ENCODE measurements at places on chromosomes 6 and 20.
A peak's percentile ranks its signal among the peaks of the same experiment; 100 is the strongest.

- H3K36me3 ChIP-seq, result no peaks in the 10 kb centered on the region
- no peak overlapping the region for H3K27ac ChIP-seq
- H3K4me1 ChIP-seq, result no peaks in the 10 kb centered on the region
- DNase-seq, result no peak
- H3K27me3 ChIP-seq, result no peaks in the 10 kb centered on the region
These were observed 130.9 kb upstream of the DEFB112 start for GRCh38 chr6:50180646-50181045.

- H3K4me1 ChIP-seq, result no peaks in the 10 kb centered on the region
- DNase-seq, result no peak
- H3K4me3 ChIP-seq, result no peak overlapping the region
- H3K27ac ChIP-seq, result no peak overlapping the region
- peaks cover 7% of the 10 kb centered on the region for H3K27me3 ChIP-seq
These were observed 233.6 kb downstream of the TTLL2 start for GRCh38 chr6:167558246-167559177.

DNA sequence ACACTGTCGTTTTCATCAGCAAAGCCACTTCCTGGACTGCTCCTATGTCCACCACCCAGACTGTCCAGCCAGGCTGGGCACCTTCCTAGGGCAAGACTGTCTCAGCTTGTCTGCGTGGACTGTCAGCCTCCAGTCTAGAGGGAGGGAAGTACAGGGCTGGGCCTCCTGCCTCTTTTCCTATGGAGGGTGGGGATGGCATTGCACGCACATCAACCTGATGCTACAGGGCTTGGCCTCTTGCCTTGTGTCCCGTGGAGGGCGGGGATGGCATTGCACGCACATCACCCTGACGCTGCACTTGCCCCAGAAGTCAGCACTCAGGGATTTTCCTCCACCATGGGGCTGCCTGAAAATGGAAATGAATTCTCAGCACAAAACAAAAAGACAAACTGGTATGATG, 304.2 kb upstream of the CDH4 start:
- H3K36me3 ChIP-seq, result no peaks in the 10 kb centered on the region
- H3K4me1 ChIP-seq, result no peaks in the 10 kb centered on the region
- H3K27ac ChIP-seq, result no peak overlapping the region

DNA sequence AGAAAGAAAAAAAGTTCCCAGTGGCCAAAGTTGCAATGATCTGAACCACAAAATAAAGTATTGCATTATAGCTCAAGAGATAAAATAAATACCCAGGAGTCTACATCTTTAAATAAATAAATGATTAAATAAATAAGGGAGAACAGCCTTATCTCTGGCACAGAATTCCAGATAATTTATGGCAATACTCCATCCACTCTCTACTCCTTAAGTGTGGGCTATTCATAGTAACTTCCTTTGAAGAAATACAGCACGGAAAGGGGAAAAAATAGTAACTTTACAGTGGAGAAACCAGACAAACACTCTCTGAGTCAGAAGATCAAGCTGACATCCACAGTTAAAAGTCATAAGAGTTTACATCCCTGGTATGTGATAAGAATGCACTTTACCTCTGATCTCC, 11.6 kb downstream of the AURKA start:
- no peak for DNase-seq
- peaks cover 18% of the 10 kb centered on the region for H3K4me1 ChIP-seq

DNA sequence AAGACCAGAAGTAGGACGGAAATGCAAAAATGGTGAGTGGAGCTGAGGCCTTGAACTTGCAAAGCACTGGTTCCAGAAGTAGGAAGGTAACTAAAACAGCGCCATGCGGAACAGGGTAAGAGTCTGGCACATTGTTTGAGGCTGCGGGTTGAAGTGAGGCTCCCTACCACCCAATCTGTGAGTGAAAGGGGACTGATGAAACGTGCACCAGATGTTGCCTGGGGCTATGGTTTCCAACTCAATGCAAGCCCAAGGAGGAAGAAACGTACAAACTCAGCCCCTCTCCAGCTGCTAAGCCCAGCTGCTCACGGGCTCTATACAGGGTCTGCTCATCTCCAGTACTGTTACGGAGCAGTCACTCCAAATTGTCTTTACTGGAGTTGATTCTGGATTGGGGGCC, 68.7 kb upstream of the KCNK16 start:
- H3K4me1 ChIP-seq, result no peaks in the 10 kb centered on the region
- no peak overlapping the region for H3K27ac ChIP-seq
- peaks cover 7% of the 10 kb centered on the region for H3K27me3 ChIP-seq
- no peaks in the 10 kb centered on the region for H3K36me3 ChIP-seq
- no peak for DNase-seq

GRCh38 chr6:163494279-163494727, 79.8 kb downstream of the QKI start:
- H3K4me3 ChIP-seq, result no peak overlapping the region
- peaks cover 16% of the 10 kb centered on the region for H3K36me3 ChIP-seq
- H3K27me3 ChIP-seq, result no peaks in the 10 kb centered on the region
- DNase-seq, result no peak
- H3K4me1 ChIP-seq, result peaks cover 26% of the 10 kb centered on the region

GRCh38 chr6:150228072-150228733, 85.4 kb downstream of the PPP1R14C start:
- DNase-seq, result no peak
- H3K36me3 ChIP-seq, result no peaks in the 10 kb centered on the region
- H3K27ac ChIP-seq, result no peak overlapping the region

- H3K4me3 ChIP-seq, result no peak overlapping the region
- peak overlapping the region; percentile 68 for H3K27ac ChIP-seq
- no peak for DNase-seq
- H3K27me3 ChIP-seq, result no peaks in the 10 kb centered on the region
These were observed 18.6 kb downstream of the SCML4 start for GRCh38 chr6:107805504-107805903.

- no peaks in the 10 kb centered on the region for H3K36me3 ChIP-seq
- H3K4me1 ChIP-seq, result peaks cover 1% of the 10 kb centered on the region
- no peak overlapping the region for H3K27ac ChIP-seq
- no peak overlapping the region for H3K4me3 ChIP-seq
- H3K27me3 ChIP-seq, result peaks cover 49% of the 10 kb centered on the region
These were observed 67.9 kb upstream of the BHLHE23 start for GRCh38 chr20:63074631-63075030.

DNA sequence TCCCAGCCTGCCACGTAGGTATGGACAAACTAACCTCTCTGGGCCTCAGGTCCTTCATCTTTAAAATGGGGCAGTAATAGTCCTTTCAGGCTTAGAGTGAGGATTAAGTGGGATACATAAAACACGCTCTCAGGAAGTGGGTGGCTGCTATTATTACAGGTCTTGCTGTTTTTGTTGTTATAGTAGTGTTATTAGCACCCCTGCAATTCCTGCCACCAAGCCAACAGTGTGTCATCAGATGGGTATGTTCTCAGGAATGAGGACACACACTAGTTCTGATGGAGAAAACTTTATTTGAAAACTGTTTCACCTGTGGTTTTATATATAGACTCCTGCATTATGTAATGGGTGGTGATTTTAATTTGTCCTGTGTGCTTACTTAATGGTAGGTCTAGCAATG, 131.7 kb downstream of the LRRC1 start:
- H3K4me3 ChIP-seq, result no peak overlapping the region
- no peak for DNase-seq
- H3K27ac ChIP-seq, result no peak overlapping the region
- H3K27me3 ChIP-seq, result no peaks in the 10 kb centered on the region
- no peaks in the 10 kb centered on the region for H3K36me3 ChIP-seq

- no peak overlapping the region for H3K4me3 ChIP-seq
- no peak for DNase-seq
- H3K4me1 ChIP-seq, result peaks cover 57% of the 10 kb centered on the region
These were observed 160.7 kb downstream of the ZFAND3 start for GRCh38 chr6:37980222-37980595.

DNA sequence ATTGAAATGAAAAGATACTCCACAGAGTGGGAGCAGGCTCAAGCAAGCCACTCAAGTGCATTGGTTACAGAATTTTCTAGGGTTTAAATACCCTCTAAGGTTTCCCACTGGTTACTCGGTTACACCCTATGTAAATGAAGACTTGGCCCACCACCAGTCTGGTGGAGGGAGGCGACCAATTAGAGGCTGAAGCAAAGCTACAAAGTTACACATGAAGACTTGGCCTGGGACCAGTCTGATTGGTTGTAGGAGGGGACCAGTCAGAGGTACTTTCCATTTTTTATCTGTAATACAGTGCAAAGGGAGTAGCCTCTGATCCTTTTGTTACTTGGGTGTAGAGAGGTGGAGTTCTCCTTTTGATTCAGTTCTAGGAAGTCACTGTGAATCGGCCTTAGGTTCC, 7.6 kb downstream of the SRSF12 start:
- DNase-seq, result no peak
- no peaks in the 10 kb centered on the region for H3K36me3 ChIP-seq
- H3K4me1 ChIP-seq, result no peaks in the 10 kb centered on the region
- H3K27me3 ChIP-seq, result no peaks in the 10 kb centered on the region
- H3K27ac ChIP-seq, result no peak overlapping the region

Measured in activated naive CD8-positive, alpha-beta T cell treated with anti-CD3 and anti-CD28 coated beads for 36 hours (primary cell).